ENCODE measurements at places on chromosomes 6 and 20. TPM values are rescaled to one million over a fixed set of nuclear protein-coding genes. Genes with fewer than 3 reads are reported as not detected.

DNA sequence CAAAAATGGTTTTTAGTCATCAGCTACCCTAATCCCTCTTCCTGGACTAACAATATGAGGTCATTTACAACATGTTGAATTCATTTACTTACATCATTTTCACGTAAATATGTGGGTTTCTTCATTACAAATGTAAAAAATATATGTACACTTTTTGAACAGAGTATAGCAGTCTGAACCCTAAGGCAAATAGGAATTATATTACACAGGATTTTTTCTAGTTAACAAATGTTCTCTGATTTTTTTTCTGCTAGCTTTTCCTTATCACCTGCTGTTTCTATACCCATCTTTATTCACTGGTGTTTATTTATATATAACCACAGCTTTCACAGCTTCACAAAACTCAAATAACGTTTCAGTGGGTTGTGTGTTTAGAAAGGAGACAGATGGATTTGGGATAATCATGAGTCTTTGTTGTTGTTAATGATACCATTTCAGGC lies 21.0 kb upstream of the CD2AP start:
- peaks cover 3% of the 10 kb centered on the region for H3K4me1 ChIP-seq
- H3K4me3 ChIP-seq = no peak overlapping the region
- DNase-seq = no peak
- no peaks in the 10 kb centered on the region for H3K36me3 ChIP-seq
- H3K27ac ChIP-seq = no peak overlapping the region

GRCh38 chr20:32661820-32662528 lies 11.8 kb downstream of the C20orf203 start:
- H3K27ac ChIP-seq = no peak overlapping the region
- no peaks in the 10 kb centered on the region for H3K27me3 ChIP-seq
- H3K4me1 ChIP-seq = no peaks in the 10 kb centered on the region
- H3K36me3 ChIP-seq = no peaks in the 10 kb centered on the region
- DNase-seq = no peak

DNA sequence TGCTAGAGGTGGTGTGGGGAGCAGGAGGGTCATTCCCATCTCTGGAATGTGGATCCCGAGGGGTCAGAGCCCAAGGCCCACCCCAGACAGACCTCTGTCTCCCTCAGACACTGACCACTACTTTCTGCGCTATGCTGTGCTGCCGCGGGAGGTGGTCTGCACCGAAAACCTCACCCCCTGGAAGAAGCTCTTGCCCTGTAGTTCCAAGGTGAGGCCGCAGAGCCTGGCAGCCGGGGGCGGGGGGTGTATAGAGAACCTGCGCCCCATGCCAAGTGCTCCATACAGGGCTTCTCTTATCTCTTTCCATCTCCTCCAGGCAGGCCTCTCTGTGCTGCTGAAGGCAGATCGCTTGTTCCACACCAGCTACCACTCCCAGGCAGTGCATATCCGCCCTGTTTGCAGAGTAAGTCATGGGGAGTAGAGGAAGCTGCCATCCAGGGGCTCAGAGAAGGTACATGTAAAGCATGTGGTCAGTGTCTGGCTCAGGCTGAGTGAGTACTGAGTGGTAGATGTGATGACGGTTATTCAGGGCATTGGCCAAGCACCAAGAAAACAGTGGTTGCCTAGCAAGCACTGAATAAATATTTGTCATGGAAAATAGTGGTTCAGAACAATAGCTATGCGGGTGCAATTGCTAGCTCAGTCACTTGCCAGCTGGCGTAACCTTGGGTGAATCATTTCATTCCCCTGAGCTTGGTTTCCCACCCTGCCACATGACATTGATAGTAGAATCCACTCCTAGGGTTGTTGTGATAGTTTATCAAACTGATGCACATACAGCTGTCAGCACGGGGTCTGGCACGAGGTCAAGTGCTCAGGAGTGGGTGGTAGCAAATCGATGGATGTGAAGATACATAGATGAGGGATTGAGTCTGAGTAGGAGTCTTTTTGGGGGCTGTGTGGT lies 3.5 kb downstream of the PIGT start:
- H3K4me1 ChIP-seq = peaks cover 27% of the 10 kb centered on the region
- DNase-seq = no peak
- H3K36me3 ChIP-seq = peaks cover 56% of the 10 kb centered on the region
- no peaks in the 10 kb centered on the region for H3K27me3 ChIP-seq

Gene NOTCH4
- polyA plus RNA-seq = 0.70 TPM

DNA sequence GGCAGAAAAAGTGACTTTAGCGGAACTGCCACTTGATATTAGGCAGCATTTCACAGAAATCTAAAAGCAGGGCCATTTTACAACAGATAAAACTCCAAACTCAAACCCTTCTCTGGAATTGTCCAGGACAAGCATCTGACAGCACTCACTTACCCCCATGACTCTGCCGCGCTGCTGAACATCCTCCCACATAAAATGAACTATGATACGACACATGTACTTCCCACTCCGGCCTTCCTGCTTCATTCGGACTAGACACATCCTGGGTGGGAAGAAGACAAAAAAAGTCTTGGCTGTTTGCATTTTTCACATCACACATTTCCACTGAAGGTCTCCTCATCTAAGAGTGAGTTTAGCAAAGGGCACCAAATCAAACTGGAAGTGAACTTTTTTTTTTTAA lies 54.8 kb upstream of the FAM83C start:
- no peak for DNase-seq
- no peaks in the 10 kb centered on the region for H3K27me3 ChIP-seq
- peaks cover 31% of the 10 kb centered on the region for H3K36me3 ChIP-seq
- H3K4me1 ChIP-seq = no peaks in the 10 kb centered on the region
- no peak overlapping the region for H3K27ac ChIP-seq
- no peak overlapping the region for H3K4me3 ChIP-seq

DNA sequence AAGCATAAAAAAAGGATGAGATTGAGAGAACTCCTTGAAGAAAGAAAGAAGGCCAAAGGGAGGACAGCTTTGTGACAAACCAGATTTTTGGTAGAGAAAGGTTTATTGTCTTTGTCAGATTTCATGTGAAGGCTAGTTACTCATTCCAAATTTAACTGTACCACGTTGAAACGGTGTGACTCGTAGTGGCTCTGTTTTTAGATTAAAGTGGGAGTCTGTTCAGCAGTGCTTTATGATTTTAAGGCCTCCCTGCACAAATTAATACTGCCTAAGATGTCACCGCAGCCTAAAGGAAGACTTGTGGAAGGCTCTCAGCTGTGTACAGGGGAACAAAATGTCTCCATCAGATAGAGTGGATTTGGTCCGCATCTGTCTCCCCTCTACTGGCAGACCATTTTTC lies 35.9 kb downstream of the CDC40 start:
- H3K4me1 ChIP-seq = no peaks in the 10 kb centered on the region
- H3K36me3 ChIP-seq = peaks cover 68% of the 10 kb centered on the region
- H3K4me3 ChIP-seq = no peak overlapping the region

- no peaks in the 10 kb centered on the region for H3K36me3 ChIP-seq
- no peak for DNase-seq
- H3K27me3 ChIP-seq = peaks cover 14% of the 10 kb centered on the region
- H3K27ac ChIP-seq = no peak overlapping the region
- H3K4me1 ChIP-seq = peaks cover 18% of the 10 kb centered on the region
Measured at GRCh38 chr20:45913116-45913515, 1.2 kb upstream of the PLTP start.

Gene ABCC10
- 25.0 TPM for polyA plus RNA-seq

DNA sequence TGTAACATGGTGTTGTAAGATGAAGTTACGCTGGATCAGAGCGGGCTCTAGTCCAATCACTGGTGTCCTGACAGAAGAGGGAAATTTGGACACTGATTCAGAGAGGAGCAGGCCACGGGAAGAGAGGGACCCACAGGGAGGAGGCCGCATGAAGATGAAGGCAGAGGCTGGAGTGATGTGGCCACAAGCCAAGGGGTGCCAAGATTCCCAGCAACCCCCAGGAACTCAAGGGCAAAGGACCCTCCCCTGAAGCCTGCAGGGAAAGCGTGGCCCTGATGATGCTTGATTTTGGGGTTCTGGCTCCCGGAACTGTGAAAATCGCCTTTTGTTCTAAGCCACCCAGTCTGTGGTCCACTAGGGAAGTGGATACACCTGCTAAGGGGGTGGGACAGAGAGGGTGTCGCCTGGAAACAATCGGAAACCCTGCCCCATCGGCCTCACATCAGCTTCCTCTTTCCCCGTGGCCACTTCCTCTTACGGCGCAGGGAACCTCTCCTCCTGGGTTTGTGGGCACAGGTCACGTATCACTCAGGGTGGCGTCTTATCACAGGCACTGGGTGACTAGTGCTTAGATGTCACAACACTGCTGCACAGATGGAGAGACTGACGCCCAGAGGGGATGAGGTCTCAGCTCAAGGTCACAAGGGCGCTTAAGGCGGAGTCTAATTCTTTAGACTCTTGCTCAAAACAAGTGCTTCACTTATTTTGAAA lies 58.0 kb downstream of the SULF2 start:
- H3K27ac ChIP-seq = peak overlapping the region; percentile 67
- peaks cover 38% of the 10 kb centered on the region for H3K4me1 ChIP-seq
- H3K27me3 ChIP-seq = no peaks in the 10 kb centered on the region
- peak overlapping the region; percentile 37 for H3K4me3 ChIP-seq
- peak; percentile 80 for DNase-seq
- no peaks in the 10 kb centered on the region for H3K36me3 ChIP-seq

DNA sequence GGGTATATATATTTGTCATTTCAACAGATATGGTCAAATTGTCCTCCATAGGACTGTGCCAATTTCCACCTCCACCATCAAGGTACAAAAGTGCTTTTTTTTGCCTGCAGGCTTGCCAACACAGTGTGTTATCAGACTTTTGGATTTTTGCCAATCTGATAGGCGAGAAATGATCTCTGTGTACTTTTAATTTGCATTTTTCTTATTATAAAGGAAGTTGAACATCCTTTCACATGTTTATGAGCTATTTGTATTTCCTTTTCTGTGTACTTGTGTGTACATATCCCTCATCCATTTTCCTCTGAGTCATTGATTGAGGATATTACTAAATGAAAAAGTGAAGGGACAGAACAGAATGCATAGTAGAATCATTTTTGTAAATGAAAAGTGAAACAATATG lies 39.0 kb upstream of the PTPN1 start:
- H3K36me3 ChIP-seq = no peaks in the 10 kb centered on the region
- H3K4me3 ChIP-seq = no peak overlapping the region
- H3K4me1 ChIP-seq = peaks cover 12% of the 10 kb centered on the region
- DNase-seq = no peak
- H3K27ac ChIP-seq = no peak overlapping the region
- H3K27me3 ChIP-seq = no peaks in the 10 kb centered on the region

Gene SLC32A1
- not detected for polyA plus RNA-seq

DNA sequence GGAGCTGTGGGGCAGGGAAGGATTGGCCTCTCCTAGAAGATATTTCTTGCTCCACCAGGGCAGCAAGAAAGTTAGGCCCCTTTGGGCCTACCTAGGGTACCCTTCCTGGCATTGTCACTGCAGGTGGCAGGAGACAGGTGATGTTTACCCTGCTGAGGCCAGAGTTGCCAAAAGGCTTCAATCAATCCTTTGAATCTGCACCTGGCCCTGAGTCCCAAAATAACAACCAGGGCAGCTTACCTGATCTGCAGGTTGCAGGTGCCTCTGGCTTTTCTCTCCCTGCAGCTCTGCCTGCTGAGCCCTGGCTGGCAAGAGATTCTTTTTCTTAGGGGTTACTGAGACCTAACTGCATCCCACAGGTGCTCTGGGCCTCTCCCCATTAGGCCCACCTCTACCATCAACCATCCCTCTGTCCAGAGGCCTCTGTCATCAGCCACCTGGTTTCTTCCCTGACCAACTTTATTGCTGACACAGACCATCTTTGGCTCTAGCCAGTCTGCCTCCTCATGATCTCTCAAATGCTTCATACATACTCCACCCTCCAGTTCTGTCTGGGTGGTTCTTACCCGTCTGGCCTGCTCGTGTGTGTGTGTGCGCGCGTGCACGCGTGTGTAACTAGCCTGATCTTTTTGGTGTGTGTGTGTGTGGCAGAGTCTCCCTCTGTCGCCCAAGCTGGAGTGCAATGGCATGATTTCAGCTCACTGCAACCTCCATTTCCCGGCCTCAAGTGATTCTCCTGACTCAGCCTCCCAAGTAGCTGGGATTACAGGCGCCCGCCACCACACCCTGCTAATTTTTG lies 13.7 kb downstream of the BCL2L1 start:
- no peak for DNase-seq
- peaks cover 42% of the 10 kb centered on the region for H3K36me3 ChIP-seq
- no peak overlapping the region for H3K4me3 ChIP-seq
- H3K27me3 ChIP-seq = no peaks in the 10 kb centered on the region

Gene FLRT3
- polyA plus RNA-seq = not detected

Gene NCOA7
- 16.9 TPM for polyA plus RNA-seq

- H3K4me3 ChIP-seq = no peak overlapping the region
- no peaks in the 10 kb centered on the region for H3K4me1 ChIP-seq
- no peak overlapping the region for H3K27ac ChIP-seq
- H3K36me3 ChIP-seq = no peaks in the 10 kb centered on the region
Measured at GRCh38 chr6:139713900-139714506, 339.6 kb upstream of the CITED2 start.

Gene STMN3
- 18.9 TPM for polyA plus RNA-seq

DNA sequence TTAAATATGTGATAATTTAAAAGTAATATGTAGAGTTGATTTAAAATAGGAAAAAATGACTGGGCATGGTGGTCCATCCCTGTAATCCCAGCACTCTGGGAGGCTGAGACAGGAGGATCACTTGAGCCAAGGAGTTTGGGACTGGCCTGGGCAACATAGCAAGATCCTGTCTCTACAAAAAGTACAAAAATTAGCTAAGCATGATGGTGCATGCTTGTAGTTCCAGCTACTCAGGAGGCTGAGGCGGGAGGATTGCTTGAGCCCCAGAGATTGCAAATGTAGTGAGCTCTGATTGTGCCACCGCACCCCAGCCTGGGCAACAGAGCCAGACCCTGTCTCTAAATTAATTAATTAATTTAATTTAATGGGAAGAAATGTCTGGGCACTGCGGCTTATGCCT lies 44.2 kb upstream of the CDYL start:
- H3K27me3 ChIP-seq = no peaks in the 10 kb centered on the region
- H3K36me3 ChIP-seq = no peaks in the 10 kb centered on the region
- no peak overlapping the region for H3K4me3 ChIP-seq
- no peak for DNase-seq
- no peak overlapping the region for H3K27ac ChIP-seq

Gene RFX6
- polyA plus RNA-seq = not detected

Gene CDSN
- polyA plus RNA-seq = not detected

- no peaks in the 10 kb centered on the region for H3K36me3 ChIP-seq
- H3K4me1 ChIP-seq = peaks cover under 1% of the 10 kb centered on the region
- H3K27ac ChIP-seq = no peak overlapping the region
- H3K27me3 ChIP-seq = no peaks in the 10 kb centered on the region
- no peak for DNase-seq
Measured at GRCh38 chr6:33380272-33380981, 11.2 kb upstream of the KIFC1 start.

DNA sequence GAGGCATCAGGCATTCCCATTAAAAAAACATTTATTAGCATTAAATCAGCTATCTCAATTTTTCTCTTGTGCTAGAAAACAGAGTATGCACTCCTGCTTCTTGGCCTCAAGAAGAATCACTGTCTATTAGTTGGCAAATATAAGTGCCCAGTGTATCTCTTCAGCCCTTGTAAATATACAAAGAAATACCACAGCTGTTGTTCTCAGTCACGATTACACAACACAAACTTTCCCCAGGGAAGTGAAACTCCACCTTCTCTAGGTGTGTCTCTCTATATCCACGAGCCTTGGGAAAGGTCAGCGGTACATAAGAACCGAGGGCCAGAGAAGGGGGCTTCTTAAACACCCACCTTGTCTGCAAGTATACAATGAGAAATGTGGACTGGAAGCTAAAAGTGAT lies 194.7 kb downstream of the PKHD1 start:
- H3K27me3 ChIP-seq = no peaks in the 10 kb centered on the region
- H3K36me3 ChIP-seq = no peaks in the 10 kb centered on the region
- no peak for DNase-seq
- no peaks in the 10 kb centered on the region for H3K4me1 ChIP-seq

GRCh38 chr20:22586645-22587310 lies 2.4 kb upstream of the FOXA2 start:
- H3K27ac ChIP-seq = no peak overlapping the region
- DNase-seq = no peak
- no peaks in the 10 kb centered on the region for H3K4me1 ChIP-seq
- H3K36me3 ChIP-seq = no peaks in the 10 kb centered on the region
- H3K27me3 ChIP-seq = peaks cover 6% of the 10 kb centered on the region

Gene ENPP5
- 2.1 TPM for polyA plus RNA-seq

Gene SAPCD1
- 0.89 TPM for polyA plus RNA-seq

Data from CD4-positive, alpha-beta memory T cell (primary cell).